Cardiac muscle cell (in vitro differentiated cells and primary cell): ENCODE measurements at places on chromosomes 16 and 17. TPM values are rescaled to one million over a fixed set of nuclear protein-coding genes. Genes with fewer than 3 reads are reported as not detected.

IGF2BP1 gene
- 55.1 and 74.0 TPM in 2 replicates for total RNA-seq

DNA sequence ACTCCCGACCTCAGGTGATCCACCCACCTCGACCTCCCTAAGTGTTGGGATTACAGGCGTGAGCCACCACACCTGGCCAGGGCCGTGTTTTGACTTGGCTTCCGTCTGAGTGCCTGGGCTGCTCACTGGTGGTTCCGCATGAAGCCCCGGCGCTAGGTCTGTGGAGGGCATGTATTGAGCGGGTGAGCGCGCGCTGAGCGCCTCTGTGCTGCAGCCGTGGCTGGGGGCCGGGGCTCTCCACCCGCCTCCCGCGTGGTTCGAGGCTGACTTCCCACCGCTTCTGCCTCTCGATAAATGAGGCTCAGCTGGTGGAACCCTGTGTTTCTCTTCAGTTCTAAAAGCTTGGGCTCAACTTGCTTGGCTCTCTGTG, 38.9 kb upstream of the ATP2A3 start:
- no peak for DNase-seq

DNA sequence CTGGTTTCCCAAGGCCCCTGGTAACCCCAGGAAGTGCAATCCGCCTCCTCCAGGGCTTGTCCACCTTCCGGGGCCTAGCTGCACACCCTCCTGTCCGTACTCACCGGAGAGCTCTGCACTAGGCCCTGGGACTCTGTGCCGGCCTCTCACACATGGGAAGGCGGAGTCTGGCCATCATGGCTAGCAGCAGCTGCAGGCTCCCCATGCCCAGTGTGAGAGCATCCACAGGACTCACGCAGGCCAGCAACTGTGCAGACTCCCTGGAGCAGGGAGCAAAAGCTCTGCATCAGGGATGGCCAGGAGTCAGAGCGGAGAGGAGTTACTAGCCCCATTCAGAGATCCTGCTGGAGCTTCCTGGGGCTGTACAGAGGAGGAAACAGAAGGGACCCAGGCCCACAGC, 20.2 kb downstream of the FOXN1 start:
- DNase-seq, result no peak

- no peak for DNase-seq
Measured at GRCh38 chr16:28616636-28617035, 6.8 kb upstream of the SULT1A1 start.

CFAP52 gene
- not detected in 2 replicates for total RNA-seq

KRTAP1-5 gene
- total RNA-seq, result not detected in 2 replicates

DNA sequence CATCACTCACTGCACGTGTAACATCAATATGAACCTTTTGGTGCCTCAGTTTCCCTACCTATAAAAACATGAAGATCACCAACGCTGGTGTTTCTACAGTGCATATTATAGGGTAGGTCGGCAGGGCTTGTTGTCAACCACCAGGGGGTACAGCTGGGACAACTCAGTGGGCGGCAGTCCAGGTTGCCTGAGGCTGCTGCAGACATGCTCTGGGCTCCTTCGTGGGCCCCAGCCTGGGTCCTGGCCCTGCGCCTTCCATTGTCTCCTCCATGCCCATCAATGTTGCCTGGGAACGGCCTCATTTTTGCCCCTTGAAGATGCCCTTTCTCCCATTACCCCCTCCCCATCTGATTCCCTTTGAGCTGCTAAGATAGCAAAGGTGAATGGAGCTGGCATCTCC, 89.8 kb downstream of the GSG1L start:
- no peak for DNase-seq

DNAH3 gene
- total RNA-seq, result 0.39 TPM in 1 of 2 replicates, not detected in the other

- no peak for DNase-seq
Measured at GRCh38 chr16:19153876-19154275, 14.2 kb upstream of the SYT17 start.

DNA sequence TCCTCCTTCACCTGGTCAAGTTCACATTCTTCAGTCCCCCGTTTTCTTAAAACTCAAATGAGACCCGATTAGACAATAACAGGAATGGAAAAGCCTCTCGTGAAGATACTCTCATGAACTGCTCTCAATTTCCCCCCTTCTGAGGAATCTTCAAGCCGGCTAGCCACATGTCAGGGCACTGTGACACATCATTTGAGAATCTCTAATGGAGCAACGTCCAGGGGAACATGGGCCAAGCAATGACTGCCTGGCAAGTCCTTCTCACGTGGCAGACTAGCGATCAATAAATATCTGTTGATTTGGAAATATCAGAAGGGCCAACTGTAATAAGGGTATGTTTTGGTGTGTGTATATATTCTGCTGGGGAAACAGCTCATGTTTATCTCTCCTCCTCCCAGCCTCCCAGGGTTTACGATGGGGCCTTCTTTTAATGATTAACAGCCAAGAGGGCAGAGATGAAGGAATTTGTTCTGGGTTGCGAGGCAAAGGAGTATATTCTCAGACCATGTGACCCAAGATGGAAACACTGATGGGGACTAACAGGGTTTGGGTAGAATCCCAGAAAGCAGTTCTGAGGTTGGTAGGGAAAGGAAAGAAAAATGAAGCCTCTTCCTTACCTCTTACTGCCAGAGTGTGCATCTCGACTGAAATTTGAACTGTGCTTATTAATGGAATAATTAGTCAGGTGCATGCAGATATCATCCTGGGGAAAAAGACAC, 21.4 kb downstream of the TTLL6 start:
- peak; percentile 59 for DNase-seq

TPSD1 gene
- total RNA-seq, result not detected in 2 replicates

DNA sequence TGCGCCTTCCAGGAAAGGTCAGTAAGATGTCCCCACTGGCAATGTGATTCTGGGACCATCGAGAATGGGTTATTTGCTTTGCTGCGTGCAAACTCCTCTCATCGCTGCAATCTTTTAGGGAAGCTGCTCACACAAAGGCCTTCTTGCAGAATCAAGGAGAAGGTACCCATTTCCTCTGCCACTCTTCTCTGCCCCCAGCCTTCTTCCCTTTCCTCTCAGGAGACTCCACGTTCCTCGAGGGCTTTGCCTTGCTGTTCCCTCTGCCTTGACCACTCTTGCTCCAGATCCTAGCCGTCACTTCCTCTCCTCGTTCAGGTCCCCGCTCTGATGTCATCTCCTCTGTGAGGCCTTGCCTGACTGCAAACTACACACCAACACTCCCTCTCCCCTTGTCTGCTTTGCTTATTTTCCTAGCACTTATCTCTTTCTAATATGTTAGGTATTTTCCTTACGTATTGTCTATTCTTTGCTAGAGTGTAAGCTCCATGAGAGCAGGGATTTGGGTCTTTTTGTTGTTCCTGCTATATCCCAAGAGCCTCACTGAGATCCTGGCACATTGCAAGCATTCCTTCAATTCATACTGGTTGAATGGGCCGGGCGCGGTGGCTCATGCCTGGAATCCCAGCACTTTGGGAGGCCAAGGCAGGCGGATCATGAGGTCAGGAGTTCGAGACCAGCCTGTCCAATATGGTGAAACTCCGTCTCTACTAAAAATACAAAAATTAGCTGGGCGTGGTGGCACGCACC, 5.3 kb upstream of the CRK start:
- no peak for DNase-seq

DNA sequence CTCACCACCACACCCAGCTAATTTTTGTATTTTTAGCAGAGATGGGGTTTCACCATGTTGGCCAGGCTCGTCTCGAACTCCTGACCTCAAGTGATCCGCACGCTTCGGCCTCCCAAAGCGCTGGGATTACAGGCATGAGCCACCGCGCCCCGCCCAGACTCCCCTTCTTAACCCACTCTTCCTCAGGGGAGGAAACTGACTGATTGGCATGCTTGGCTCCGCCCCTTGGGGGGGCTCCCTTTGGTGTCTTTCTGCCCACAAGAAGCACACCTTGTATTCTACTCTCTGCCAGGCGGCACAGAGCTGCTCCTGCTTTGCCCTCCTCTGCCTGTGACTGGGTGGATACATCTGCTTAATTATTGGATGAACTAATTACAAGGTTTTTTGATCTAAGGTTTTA, 4.7 kb upstream of the ASGR2 start:
- no peak for DNase-seq

DNA sequence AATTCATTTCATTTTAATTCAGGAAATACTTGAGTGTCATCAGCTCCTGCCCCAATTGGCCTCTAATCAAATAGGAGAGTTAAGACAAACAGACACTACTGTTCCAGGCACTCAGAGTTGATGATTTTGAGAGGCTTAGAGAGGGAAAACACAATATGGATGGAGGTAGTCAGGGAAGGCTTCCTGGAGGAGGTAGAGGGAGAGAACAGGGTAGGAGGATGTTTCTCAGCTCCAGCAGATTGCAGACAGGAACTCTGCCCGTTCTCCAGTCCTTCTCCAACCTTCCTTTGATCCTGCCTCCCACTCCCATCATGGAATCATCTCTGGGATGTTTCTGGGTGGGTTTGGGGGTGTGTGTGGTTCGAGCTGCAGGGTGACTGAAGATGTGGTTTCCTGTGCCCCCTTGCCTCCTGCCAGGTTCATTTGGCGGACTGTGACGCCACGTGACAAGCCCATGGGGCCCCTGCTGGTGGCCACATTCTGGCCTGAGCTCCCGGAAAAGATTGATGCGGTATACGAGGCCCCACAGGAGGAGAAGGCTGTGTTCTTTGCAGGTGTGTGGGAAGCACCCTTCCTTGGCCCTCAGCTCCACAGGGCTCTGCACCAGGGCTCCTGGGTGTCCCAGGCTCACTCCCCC, 12.2 kb upstream of the LPCAT2 start:
- no peak for DNase-seq

DNA sequence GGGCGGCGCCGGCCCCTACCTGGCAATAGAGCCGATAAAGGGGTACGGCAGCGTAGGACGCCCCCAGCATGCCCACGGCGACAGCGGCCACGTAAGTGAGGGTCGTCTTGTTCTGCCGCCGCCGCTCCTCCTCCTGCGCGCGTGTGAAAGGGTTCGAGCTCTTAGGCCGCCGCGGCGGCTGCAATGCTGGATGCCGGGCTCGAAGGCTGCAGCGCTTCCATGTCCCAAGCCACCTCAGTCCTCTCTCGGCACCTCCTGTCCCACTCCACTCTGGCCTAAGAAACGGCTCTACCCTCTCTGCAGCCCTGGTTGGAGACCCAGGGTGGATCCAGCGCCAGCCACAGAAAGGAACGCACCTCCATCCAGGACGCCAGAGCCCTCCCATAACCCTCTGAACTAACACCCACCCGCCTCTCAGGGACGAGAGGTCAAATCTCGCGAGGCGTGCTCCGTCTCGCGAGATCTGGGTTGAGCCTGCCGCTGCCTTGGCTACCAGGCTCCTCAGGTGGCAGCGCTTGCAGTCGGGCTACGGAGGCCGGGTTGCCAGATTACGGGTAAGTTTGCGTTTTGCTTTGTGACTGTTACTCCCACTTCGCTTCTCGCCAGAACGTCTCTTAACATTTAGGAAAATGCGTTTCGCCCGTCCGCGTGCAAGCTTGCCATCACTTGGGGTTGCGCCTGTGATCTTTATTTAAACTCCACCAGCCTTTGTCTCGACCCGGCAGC, at the start of the genes COX11 and STXBP4:
Gene COX11, minus strand, starts transcription at position 393 of the 726 bp plus-strand sequence. Its CDS starts 8 bp downstream, at position 385.
Gene STXBP4, plus strand, starts transcription at position 504 of the 726 bp plus-strand sequence. CDS start 17,455 bp downstream, outside the sequence.
- DNase-seq, result peak; percentile 98

DNA sequence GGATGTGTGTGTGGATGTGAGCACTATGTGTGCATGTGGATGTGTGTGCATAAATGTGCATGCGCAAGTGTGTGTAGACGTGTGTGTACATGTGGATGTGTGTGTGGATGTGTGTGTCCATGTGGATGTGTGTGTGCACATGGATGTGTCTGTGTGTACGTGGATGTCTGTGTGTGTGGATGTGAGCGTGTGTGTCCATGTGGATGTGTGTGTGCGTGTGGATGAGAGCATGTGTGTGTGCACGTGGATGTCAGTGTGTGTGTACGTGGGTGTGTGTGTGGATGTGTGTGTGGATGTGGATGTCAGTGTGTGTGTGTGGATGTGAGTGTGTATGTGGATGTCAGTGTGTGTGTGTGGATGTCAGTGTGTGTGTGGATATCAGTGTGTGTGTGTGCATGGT, 63.6 kb upstream of the DOC2B start:
- DNase-seq, result no peak

DNA sequence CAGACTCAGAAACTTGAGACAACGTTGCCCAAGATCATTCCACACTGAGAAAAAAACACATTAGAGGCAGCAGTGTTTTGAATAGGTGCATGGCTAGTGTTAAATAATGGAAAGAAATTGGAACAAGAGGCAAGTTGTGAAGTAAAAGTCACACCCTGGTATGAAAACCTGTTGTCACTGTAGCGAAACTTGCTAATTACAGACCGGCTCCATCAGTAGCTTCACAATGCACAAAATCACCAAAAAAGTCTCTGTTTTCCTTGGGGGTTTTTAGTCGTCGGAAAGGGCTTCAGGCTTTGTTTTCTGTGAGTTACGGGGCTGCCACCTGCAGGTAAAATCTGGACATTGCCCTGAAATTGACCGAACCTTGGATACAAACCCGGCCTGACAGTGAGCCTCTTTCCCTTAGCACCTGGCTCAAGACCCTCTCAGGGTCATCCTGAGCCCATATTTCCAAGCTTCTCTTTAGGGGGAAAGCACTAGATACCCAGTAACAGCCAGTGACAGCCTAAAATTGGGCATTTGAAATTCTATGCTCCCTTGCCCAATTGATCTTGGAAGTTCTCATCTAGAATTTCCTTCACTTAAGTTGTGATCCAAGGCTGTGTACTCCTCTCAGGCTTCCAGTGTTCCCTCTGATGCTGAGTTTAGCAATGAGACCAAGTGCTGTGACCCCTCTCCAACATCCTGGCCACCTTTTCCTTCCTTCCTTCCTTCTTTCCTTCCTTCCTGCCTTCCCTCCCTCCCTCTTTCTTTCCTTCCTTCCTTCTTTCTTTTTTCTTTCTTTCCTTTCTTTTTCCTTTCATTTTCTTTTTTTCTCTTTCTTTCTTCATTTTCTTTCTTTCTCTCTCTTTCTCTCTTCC, 7.2 kb upstream of the GRB2 start:
- peak; percentile 76 for DNase-seq

GRCh38 chr17:69561462-69561861, 147.0 kb downstream of the MAP2K6 start:
- DNase-seq, result no peak
